ENCODE measurements at places on chromosomes 2 and 18.

DNA sequence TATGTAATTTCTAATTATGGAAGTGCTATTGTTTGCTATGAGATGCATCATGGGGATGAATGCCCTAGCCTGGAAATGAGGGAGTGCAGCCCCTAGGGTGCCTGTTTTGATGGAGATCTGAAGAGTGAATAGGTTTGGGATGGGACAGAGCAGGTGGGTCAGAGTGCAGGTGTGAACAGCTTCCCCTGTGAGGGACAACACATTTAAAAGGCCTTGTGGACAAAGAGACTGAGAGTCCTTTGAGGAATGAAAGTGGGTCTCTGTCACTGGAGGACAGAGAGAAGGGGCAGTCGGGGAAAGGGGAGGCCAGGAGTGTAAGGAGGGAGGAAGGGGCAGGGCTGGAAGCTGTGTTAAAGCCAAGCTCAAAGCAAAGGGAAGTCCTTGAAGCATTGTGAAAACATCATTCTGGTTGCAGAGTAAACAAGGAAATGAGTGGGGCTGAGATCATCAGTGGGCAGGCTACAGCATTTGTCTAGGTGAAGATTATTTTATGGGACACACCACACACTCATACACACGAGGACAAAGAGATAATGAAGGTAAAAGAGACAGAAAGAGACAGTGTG lies 877.6 kb downstream of the SLC4A3 start:
- DNase-seq: no peak

GRCh38 chr18:79919089-79919488 lies 32.4 kb downstream of the SLC66A2 start:
- no peak for DNase-seq

GRCh38 chr2:151655663-151656398 lies 78.4 kb downstream of the NEB start:
- no peak for DNase-seq

DNA sequence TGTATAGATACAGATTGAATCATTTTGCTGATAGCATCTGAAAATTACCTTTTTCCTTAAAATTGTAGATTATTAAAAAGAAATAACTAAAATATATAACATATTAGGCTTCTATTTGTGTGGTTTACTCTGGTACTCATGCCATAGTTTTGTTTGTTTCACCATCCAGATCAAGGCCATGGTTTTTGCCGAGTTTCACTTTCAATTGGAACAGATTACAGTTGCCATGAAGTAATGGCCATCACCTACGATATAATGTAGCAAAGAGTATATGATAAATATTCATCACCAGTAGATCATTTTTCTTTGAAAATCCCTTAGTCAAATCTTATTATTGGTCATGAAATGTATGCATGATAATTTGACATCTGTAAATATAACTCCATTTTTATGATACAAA lies 11.9 kb upstream of the DNAH7 start:
- no peak for DNase-seq

DNA sequence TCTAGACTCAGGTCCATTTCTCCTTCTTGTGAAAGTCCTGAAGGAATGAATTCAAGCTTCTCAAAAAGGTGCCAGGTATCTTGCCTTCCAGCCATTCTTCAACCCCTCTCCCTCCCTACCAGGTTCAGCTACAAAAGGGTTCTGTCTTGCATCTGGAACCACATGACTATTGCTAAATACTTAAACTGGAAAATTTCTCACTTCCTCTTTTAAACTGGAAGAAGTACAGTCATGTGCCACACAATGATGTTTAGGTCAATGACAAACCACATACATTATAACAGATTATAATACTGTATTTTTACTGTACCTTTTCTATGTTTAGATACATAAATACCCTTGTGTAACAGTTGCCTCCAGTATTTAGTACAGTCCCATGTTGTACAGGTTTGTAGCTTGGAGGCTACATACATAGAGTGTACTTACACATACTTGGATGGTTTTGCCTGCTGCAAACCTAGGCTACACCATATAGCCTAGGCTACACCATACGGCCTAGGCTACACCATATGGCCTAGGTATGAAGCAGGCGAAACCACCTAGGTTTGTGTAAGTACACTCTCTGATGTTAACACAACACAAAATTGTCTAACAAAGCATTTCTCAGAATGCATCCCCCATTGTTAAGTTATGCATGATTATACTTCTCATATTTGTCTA lies 142.0 kb upstream of the DNMT3A start:
- no peak for DNase-seq

DNA sequence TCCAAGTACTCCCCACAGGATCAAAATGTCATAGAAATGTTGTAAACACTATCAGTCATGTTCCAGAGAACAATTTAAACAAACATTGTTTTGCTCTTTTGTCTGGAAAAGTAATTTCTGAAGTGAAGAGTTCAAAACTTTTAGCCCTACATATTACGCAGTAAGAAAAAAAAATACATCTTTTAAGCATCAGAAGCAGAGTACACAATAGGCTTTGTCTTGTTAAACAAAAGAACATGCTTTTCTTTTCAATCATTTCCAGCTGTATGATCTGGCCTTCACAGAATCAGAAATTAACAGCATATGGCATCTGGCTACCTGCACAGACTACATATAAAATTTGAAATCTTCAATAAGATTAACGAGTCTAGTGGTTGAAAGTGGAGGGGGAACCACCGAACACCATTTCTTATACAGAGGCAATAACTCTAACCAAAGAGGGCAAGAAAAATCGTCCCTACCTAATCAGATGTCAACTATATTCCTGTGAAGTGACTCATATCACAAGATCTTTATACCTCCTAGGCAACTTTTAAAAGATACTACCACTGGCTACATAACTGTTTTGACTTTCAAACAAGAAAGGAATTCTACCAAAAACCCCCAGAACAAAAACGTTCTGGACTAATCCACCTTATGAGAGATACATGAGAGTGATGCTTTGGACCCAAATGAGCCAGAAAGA lies 149.3 kb downstream of the EXOC6B start:
- no peak for DNase-seq

DNA sequence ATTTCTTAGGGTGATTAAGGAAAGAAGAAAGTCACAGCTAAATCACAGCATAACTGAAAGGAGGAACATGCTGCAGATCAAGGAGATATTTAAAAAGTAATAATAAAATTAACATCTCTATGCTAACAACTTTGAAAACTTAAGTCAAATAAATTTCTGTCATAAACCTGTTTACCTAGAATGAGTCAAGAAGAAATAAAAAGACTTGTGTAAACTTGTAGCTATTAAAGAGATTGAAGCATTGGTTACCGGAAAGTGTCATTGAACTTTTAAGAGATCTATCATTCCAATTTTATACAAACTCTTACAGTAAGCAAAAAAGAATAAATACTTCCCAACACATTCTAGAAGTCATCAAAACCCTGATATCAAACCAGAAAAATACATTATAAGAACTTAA lies 520.1 kb upstream of the SYT4 start:
- no peak for DNase-seq

- DNase-seq: no peak
Observed at GRCh38 chr2:62465741-62466502, 40.1 kb downstream of the TMEM17 start.

GRCh38 chr18:31241900-31242409 lies 76.0 kb upstream of the DSG1 start:
- no peak for DNase-seq

DNA sequence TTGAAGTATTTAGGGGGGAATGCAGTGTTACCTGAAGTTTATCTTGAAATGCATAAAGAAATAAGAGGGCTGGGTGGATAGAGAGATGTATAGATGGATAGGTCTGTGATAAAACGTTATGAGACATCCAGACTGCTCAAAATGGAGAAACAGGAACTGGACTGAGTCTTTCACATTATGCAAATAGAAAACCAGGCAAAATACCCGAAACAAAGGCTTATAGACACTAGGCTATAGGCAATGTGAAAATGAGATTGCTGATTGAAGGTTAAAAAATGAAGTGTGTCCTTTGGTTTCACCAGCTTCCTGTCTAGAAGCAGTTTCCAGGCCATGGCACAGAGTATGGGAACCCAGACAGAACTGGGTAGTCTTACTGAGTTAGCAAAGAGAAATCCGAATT lies 24.9 kb upstream of the SLC3A1 start:
- no peak for DNase-seq

DNA sequence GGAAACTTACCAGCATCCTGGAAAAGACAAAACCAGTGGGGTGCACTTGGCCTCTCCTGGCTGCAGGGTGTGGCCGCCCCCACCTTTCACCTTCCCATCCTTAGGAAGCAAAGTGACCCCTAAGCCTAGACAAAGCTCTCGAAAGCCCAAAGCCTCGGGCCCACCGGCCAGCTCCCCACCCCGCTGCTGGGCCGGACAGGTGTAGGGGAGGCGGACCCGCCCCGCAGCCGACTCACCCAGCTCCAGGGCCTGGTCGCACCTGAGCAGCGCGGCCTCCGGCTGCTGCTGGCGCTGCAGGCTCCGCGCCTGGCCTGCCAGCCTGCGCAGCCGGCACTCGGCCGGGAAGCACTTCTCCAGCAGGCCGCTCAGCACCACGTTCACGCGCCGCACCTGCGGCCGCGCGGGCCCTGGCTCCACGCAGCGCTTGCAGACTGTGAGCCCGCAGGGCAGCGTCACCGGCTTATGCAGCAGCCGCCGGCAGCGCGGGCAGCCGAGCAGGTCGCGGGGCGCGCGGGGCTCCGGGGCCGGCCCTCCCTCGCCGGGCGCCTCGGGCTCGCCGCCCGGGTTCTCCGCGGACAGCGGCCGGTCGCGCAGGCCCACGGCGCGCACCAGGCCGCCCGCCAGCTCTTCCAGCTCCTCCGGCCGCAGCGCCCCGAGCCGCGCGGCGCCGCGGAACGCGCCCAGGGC lies 979 bp downstream of the LONRF2 start:
- no peak for DNase-seq

GRCh38 chr2:63408530-63408929 lies 179.7 kb downstream of the WDPCP start:
- no peak for DNase-seq

GRCh38 chr2:10169581-10169980 lies 47.0 kb downstream of the RRM2 start:
- no peak for DNase-seq

GRCh38 chr2:240759459-240759858 lies 60.6 kb downstream of the KIF1A start:
- DNase-seq: no peak

DNA sequence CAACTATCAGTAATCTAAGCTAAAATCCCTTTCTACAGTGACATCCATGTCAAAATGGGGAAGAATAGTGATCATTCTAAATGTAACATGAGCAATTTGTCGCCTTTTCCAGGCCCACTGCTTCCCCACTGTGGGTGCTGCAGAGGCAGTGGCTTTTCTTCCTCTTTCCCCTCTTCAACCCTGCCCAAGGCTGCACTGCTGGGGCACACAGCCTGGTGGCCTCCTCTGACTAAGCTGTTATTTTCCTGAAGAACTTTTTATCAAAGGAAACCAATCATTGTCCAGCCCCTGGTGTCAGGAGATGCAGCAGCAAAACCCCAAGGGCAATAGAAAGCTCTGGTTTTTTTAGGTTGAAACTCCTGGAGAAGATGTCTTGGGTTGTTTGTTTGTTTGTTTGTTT lies 117.6 kb upstream of the KLF7 start:
- no peak for DNase-seq

- no peak for DNase-seq
Observed at GRCh38 chr2:172305066-172305465, 122.3 kb upstream of the ITGA6 start.

- DNase-seq: no peak
Observed at GRCh38 chr2:163692611-163693482, 43.0 kb downstream of the FIGN start.

GRCh38 chr2:152626911-152627339 lies 90.3 kb downstream of the PRPF40A start:
- DNase-seq: no peak

DNA sequence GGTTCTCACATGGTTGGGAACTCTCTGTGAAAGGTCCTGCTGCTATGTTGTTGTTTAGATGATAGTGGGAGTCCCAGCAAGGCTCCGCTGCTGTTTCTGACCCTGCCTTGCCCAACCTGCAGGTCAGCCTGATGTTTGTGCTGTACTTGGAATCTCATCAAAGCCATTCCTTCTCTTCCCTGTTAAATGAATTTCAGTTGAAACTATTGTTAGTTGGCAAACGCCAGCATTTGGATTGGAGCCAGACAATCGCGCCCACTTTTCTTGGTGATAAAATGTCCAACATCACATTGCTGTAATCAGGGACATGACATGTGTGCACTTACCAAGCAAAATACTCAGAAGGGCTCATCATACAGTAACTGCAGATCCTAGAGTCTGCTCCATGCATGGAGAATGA lies 12.8 kb upstream of the TWSG1 start:
- no peak for DNase-seq

GRCh38 chr2:136131961-136132824 lies 14.2 kb upstream of the CXCR4 start:
- peak; percentile 60 for DNase-seq

- no peak for DNase-seq
Observed at GRCh38 chr2:73979686-73980085, 5.0 kb upstream of the TET3 start.

- DNase-seq: no peak
Observed at GRCh38 chr2:16613539-16614011, 52.1 kb downstream of the CYRIA start.

DNA sequence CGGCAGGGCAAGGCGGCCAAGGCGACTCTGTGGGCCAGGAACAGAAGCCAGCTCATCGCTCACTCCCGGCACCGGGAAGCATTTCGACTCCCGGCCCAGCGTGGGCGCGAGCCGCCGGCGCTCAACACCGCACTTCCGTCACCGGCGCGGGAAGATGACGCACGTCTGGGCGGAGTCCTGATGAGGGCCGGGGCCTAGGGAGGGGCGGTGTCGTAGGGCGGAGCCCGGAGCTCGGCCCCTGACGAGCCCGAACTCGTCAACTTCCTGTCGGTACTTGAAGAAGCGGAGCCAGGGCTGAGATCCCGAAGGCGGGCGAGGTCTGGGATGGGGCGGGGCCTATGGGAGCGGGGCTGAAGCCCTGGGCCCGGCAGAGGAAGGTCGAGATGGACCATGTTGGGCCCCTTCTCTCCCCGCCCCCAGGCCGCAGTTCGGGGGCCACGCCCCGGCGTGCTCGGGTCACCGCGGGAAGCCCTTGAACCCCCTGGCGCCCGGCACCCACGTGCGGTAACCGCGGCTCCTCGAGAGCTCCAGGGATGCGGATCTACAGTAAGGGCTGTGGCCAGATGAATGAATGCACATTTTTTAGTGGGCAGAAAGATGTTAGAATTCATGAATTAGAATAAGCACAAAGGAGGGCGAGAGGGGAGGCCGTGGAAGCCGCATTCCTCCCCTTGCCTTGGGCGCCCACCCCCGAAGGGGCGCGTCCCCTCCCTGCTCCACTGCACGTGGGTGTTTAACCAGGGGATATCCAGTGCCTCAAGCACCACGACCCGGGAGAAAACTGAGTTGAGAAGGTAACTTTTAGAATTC lies at the start of gene RNASEH1:
TSS of gene RNASEH1 (minus strand) at position 129 of the 810 bp plus-strand sequence. CDS start at position 56, 73 bp downstream.
- DNase-seq: peak; percentile 99

All from activated T-helper 1 cell treated with anti-CD3 and anti-CD28 coated beads, Interleukin-2, amount 50 U/mL, for 16 hours (primary cell).